ENCODE measurements at places on chromosomes 7 and 10.

- DNase-seq: no peak
These were observed 48.7 kb downstream of the IMMP2L start for GRCh38 chr7:111513566-111513965.

DNA sequence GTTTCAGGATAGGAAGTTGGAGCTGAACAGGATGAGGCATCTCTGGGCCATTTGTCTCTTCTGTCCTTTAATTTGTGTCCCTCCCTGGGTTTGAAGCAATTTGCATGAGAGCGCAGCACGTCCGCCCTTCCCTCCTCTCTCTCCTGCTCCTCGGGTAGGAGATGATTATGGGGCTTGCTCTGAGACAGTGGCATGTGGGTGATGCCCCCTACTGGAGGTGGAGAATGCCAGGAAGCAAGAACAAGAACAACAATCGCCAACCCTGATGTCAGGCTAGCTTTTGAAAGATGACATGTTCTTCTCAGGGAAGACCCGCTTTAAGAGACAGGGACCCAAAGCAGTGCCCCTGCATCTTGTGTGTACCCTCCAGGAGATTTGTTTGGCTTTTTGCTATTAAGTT lies 63.9 kb upstream of the LOXL4 start:
- DNase-seq: no peak

GRCh38 chr10:73448384-73448783 lies 15.0 kb upstream of the MSS51 start:
- no peak for DNase-seq

DNA sequence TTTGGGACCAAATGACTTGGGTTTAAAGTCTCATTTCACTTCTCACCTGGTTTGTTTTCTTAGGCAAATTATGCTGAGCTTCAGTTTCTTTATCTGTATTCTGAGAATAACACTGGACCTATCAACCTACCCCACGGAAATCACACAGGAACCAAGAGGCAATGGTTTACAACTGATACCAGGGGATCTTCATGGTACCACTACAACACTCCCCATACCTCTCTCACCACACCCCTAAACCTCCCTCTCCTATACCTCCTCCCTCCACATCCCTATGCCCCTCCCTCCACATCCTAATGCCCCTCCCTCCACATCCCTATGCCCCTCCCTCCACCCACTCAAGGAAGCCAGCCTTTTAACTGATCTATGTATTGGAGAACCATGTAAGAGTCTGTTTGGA lies 9.9 kb downstream of the FAM204A start:
- no peak for DNase-seq

- DNase-seq: no peak
These were observed 39.1 kb upstream of the OPALIN start for GRCh38 chr10:96397902-96398301.

GRCh38 chr7:124183649-124184048 lies 150.8 kb upstream of the TMEM229A start:
- DNase-seq: no peak

GRCh38 chr7:91285696-91286355 lies 21.6 kb downstream of the FZD1 start:
- peak; percentile 22 for DNase-seq

GRCh38 chr7:36005293-36005692 lies 147.8 kb upstream of the EEPD1 start:
- DNase-seq: no peak

- DNase-seq: no peak
These were observed 81.6 kb upstream of the MYO3A start for GRCh38 chr10:25852364-25852941.

DNA sequence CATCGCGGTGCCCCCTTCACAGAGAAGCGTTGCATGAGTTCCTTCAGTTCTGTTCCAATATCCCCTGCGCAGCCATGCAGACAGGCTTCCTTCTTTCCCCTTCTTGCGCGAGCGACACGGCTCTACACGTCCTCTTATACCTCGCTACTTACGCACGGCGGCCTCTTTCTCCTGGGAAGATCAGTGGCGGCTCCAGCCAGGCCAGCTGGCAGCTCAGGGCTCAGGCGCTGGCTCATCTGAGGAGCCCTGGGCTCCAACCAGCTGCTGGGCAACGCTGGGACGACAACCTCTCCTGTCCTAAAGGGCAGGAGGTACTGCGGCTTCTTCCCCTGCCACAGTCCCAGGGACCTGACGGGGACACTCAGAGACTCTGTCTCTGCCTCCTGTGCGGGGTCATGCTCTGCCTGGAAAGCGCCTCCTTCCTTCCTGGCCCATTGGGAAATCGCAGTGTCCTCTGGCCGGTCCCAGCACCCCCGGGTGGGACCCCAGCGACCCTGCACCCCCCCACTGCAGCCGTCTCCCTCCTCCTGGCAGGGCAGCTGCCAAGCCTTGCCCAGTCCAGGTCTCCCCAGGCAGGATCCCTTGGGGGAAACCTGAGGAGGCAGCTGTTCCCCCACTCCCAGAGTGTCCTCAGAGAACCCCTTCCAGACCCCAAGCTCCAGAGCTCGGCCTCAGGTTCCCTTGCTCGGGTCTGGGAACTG lies 5.0 kb upstream of the FAM20C start:
- no peak for DNase-seq

DNA sequence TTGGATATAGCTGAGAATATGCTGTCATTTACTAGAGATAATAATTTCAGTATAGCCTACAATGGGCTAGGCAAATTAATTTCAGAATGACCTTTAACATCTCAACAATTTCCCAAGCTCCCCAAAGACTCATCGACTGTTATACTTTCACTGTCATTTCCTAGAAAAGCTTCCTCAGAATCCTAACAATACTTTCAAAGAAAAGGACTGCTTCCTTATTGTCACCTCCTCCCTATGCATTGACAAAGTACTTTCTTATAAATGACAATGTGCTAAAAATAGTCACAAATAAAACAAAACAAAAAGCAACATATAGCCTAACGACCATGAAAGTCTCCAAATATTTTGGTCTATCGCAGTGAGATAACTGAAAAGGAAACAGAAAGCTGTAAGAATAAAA lies 272.6 kb downstream of the ELMO1 start:
- DNase-seq: no peak

GRCh38 chr10:17403161-17403560 lies 51.2 kb downstream of the ST8SIA6 start:
- DNase-seq: no peak

DNA sequence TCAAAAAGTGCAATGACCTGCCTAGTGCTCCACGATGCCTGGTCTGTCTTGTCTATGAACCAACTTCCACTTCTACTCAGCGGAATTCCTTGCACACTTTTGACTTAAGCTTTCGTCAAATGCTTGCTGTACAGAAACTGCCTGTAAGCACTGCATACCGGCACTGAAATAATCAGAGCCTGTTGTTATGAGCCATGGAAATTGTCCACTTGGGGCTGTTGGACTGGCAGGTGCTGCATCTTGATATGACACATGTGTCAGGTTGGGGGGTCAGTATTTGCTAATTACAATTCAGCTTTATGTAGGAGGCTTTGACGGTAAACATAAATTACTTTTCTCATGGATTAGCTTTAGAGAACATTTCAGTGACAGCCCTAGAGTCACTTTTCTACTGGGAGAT lies 32.0 kb upstream of the KLF6 start:
- DNase-seq: no peak

- DNase-seq: peak; percentile 15
These were observed 580.6 kb downstream of the PHTF2 start for GRCh38 chr7:78379148-78379547.

DNA sequence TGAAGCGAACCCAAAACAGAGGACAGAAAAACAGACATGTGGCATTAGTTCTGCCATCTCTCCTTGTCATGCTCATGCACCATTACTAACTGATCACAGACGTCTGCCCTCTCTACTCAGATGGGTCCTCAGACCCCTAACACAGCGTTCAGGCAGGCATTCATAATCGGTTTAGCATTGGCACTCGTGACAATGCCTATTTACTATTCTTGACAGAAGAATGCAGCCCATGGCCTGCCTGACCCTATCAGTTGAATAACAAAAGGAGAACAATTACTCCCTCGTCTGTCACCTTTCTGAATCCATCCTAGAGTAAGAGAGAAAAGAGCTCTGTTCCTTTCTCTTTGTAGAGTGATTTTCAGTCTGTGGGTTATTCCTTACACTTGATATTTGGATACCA lies 194.6 kb upstream of the PHYHIPL start:
- no peak for DNase-seq

DNA sequence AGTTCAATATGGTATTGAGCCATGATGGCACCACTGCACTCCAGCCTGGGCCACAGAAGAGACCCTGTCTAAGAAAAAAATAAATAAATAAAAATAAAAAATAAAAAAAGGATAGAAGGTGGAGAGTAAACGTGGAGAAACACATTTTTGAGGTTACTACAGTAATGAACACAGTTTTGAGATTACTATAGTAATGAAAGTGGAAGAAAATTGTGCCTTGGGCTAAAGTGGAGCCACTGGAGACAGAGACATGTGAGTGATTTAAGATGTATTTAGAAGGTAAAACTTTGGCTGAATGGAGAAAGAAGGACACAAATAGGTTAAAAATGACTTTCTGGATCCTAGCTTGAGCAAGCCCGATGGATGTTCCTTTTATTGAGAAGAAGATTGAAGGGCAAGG lies 76.8 kb downstream of the HGF start:
- DNase-seq: peak; percentile 13

- DNase-seq: peak; percentile 56
These were observed 63.5 kb downstream of the LHPP start for GRCh38 chr10:124524991-124525653.

GRCh38 chr7:36653008-36653662 lies 71.2 kb downstream of the AOAH start:
- peak; percentile 70 for DNase-seq

- DNase-seq: no peak
These were observed 191.0 kb upstream of the BET1 start for GRCh38 chr7:94195201-94195600.

DNA sequence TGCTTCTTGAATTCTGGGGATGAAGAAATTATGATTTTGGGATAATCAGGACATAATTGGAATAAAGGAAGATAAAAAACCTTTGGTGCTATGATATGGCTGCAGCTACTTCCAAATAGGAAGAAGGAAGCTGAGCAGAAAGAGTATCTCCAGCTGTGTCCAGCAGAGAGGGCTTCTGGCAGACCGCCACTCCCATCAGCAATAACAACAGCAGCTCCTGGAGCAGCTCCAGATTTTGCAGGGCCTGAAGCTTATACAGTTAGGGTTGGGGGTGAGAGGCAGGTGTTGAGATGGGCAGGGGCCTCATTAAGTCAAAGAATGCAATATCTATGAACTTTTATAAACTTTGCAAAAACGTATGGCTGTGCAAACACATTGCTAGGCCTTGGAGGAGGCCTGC lies 62.3 kb downstream of the C10orf120 start:
- DNase-seq: no peak

- no peak for DNase-seq
These were observed 61.9 kb downstream of the SGMS1 start for GRCh38 chr10:50561816-50562215.

DNA sequence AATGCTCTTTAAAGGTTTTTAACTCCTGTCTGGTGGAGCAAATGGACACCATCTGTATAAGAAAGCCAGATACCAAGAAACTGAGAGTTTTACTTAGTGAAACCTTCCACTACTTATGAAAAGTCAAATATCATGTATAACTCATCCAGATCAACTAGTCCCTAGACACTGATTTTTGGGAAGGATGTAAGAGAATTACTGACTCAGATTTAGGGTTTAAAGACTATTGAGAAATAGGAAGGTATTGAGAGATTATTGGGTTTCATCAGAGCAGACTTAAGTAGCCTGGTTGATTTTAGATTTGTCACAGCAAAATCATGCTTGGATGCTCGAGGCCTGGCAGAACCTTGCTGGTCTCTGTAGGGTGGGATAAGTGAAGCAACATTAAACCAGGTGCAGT lies 3.1 kb downstream of the CSTF2T start:
- DNase-seq: no peak

DNA sequence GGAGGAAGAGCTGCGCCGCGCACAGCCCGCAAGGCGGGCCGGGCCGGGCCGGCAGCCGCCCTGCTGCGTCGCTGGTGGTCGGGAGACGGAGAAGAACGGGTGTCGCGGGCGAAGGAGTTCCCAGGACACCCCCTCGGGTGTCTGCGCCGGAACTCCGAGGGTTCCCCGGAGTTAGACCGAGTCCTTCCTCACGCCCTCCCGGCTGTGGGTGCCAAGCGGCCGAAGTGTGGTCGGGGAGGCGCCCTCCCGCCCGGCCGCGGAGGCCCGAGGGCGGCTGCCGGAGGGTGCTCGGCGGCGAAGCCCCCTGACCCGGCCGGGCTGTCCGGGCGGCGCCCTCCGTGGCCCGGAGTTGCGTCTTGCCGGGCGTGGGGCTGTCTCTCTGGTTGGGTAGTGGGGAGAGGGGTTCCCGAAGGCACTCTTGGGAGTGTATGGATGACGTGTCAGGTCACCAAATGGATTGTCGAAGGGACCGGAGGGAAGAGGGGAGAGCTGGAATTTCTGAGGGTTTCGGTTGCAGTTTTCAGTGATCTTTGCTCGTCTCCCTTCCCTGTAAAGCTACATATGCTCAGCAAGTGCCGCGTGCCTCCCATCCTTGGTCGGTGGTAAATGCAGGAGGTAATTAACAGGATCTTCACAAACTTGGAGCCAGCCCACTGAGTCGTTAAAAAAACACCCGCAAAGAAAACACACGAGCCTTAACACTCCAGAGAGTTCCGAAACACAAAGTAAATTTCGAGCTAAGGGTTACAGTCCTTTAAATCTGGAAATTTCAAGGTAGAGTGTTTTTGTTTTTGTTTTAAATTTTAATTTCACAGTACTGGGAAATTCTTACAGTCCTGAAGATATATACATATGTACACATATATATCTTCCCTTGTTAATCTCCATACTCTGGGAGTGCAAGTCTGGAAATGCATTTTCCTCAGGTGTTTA lies 871 bp downstream of the ST7 start:
- DNase-seq: peak; percentile 95

DNA sequence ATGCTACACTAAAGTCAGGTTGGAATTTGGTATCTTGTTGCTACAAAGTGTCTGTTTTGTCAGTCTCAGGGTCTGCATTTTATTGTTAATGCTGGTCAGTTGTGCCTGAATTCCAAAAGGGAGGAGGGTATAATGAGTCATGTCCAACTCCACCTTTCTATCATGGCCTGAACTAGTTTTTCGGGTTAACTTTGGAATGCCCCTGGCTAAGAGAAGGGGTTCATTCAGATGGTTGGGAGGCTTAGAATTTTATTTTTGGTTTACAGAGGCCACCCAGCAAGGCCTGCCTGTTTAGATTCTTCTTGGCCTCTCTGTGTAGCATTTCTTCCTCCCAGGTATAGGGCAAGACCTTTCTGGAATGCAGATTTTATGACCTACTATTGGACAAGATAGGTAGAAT lies 93.2 kb downstream of the SKIDA1 start:
- no peak for DNase-seq

- no peak for DNase-seq
These were observed 198.2 kb downstream of the EMX2 start for GRCh38 chr10:117740691-117741222.

- DNase-seq: no peak
These were observed 128.7 kb downstream of the C10orf105 start for GRCh38 chr10:71590781-71591350.

- no peak for DNase-seq
These were observed 17.0 kb downstream of the TRA2A start for GRCh38 chr7:23514755-23515154.

Data from M059J (cell line).